ENCODE measurements at places on chromosomes 3 and 15.

DNA sequence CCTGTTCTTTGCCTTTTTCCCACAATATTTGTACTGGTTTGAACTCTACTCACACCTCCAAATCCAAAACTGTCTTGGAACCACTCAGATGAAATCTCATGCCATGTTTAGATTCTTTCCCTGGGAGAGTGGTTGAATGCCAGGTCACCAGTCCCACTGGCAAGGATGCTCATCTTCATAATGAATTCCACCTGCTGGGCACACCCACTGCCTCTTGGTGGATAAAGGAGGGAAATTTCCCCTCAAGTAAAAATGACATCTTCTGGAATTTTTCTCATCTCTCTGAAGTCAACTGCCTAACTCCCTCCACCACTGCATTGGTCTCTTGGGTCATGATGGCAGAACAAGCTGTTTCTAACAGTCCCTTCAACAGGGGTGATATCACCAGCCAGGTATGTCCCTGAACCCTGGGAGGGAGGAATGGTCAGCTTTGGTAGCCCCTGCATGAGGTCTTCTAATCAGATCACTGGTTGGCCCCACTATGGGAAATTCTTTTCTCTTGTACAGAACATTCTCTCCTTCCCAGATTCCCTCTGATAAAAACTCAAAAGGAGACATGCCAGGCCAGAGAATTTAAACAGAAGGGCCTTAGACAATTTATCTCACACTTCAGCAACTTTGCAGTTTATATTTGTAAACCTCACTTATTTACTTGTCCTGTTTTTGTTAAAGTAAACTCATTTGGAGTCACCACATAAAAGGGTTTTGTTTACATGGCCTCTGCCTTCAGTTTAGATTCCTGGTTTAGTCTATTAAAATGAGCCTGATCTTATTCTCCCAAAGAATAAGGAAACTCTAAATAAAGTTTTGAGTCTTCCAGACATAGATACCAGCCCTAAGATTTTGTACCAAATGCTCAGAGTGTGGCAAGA, 143.4 kb downstream of the WNT5A start:
- DNase-seq = no peak

DNA sequence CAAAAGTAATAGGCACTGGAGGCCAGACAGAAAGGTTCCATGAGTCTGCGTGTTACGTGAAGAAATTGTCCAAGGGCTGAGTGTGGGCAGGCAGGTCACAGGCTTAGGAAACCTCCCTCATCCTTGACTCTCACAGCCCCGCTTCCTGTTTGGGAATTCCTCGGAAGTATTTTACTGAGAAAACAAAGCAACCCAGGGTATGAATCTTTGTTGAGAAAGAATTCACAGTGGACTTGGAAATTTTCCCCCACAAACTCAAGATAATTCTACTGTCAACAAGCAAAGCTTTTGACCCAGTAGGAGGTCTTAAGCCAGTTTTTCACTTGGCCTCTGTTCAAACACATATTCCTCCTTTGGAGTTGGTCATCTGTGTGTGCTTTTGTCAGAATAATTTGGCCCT, 377.1 kb upstream of the TPM1 start:
- DNase-seq = no peak

DNA sequence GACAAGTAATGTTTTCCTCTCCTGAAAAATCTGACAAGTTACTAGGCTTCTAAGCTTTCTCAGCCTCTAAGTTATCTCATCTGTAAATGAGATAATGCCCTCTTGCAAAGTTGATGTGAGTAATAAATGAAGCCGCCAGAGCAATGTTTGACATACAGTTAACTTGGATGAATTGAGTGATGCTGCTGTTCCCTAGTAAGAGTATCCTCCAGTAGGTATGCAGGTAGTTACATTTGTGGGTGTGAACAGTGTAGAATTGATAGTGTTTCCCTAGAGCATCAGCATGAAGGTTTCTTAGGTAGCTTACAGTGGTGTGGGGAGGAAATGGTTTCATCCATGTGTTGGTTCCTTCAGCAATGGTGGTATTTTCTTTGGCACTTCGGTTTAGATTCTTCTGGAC, 3.4 kb downstream of the ATP2C1 start:
- no peak for DNase-seq

- DNase-seq = no peak
Observed at GRCh38 chr3:74651292-74651691, 36.8 kb upstream of the CNTN3 start.

- no peak for DNase-seq
Observed at GRCh38 chr3:127339928-127340861, 52.3 kb upstream of the PRR20G start.

Measured in stimulated activated effector memory CD8-positive, alpha-beta T cell treated with anti-CD3 and anti-CD28 coated beads, Interleukin-12 subunit alpha, Interleukin-12 subunit beta, amount 100 ng/mL, for 72 hours (primary cell).